ENCODE measurements at places on chromosomes 5 and 9.

GRCh38 chr9:33129251-33129885 lies 37.8 kb downstream of the B4GALT1 start:
- DNase-seq, result no peak

DNA sequence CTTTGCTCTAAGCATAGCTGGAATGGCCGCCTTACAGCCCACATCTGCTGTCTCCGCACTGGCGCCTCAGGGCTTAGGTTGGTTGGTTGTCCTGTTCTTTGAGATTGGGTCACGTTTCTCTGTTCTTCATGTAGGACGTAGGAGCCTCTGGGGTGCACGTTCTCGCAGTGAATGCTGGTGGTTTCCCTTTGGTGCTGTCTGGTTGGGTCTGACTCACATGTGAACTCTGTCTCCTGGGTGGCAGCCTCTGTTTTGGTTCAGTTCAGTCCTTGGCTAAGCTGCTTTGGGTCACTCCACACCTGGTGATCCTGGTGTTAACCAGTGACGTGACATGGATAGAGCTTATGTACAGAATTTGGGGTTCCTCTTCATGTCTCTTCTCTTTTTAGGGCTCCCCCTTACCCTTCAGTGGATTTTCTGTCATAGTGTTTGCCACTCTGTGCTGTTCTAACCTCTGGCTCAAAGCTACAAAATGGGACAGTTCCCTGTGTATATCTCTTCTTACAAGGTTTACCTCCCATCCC lies 12.6 kb upstream of the LPCAT1 start:
- no peak for DNase-seq

DNA sequence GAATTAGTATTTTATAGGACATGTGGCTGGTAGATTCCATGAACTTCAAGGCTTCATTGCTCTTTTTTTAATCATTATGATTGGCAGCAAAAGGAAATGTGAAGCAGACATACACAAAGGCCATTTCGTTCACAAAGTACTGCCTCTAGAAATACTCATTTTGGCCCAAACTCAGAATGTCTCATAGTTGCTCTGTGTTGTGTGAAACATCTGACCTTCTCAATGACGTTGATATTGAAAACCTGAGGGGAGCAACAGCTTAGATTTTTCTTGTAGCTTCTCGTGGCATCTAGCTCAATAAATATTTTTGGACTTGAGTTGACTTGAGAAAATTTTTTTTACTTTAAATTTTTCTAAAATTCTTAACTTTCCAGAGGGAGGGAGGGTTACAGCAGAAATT lies 12.4 kb downstream of the KCNV2 start:
- no peak for DNase-seq

GRCh38 chr5:140111859-140112551 lies 1.9 kb upstream of the PURA start:
- DNase-seq, result no peak

DNA sequence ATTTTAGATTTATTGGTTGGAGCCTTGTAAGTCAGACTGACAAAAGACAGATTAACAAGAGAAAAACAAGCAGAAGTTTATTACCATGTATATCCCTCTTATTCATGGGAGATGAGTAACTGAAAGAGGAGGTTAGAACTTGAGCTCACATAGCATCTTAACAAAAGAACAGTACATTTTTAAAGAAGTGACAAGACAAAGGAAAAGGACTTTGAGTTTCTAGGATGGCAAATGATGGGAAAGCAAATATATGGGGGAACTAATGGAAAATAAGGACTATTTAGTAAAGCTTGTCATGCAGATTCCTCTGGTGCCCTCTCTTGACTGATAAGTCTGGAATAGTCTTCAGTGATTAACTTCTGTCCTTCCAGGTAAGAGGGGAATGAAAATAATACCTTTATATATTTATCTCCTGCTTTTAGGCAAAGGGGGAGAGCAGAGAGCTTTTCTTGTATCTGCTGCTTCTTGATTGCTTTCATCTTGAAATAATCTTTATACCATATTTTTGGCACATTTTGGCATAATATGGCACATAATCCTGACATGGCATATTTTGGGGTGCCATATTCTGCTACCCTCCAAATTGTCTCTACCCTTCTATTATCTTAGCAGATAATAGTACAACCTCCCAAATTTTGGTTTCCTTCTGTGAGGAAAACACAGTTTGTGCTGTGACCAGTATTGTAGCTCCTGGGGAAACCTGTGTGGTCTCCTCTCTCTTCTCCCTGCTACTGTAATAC lies 206.8 kb downstream of the TMC1 start:
- no peak for DNase-seq

GRCh38 chr9:100351508-100351907 lies 1.2 kb downstream of the TEX10 start:
- no peak for DNase-seq

DNA sequence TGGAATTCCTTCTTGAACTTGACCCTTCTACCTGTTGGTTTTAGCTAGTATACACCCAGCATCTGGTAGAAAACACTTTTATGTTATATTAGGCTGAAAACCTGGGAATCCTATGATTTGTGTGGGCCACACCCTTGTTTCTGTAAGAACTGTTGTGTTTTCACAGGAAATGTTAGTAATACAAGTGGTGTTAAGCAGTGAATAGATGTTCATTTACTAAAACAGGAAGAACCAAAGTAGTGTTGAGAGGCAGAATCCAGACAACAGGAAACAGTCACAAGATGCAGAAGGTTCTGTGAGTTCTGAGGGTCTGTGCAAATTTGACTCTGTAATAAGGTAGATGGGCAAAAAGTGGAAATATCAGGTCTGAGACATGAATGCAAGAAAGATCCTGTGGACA lies 73.0 kb upstream of the RAI14 start:
- no peak for DNase-seq

DNA sequence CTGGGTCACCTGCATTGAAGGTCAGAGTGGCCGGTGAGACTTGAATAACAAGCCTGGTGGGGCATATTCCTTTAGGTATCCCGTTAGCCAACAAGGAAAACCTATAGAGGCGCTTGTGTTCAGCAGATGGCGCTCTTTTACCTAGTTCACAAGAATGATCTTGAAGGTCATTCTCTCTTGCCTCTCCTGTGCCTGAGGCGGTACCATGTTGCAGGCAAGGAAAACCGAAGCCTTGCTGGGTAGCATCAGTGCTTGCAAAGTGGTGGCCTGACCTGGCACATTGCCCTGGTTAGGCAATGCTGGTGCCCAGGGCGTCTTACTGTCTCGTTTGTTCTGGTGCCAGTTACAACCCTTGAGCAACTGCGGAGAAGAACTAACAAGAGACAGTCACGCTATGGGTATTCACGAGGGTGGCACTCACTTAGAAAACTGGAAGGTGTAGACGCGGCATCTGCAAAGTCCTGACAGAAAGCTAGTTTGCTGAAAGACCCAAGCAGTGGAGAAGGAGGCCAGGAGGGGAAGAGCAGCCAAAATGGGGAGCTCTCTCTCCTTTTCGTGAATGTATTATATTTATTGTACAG lies 56.7 kb downstream of the AOPEP start:
- no peak for DNase-seq

- no peak for DNase-seq
Observed at GRCh38 chr5:107025712-107026497, 644.8 kb downstream of the EFNA5 start.

DNA sequence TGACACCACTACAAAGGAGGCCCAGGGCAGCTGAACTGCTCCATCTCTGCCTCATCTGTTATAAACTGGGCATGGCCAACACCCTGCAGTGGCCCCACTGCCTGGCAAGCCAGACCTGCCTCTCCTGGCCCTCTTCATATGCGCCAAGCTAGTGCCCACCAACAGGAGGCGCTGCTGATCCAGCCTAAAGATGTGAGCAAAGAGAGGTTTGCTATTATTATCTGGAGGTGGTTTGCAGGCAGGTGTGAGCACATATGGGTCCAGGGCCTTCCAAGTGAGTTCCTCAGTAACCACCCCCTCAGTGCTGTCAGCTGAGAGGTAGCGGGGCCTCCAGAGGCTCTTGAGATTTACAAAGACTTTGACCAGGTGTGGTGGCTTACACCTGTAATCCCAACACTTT lies 232.2 kb downstream of the SYK start:
- DNase-seq, result peak; percentile 54

DNA sequence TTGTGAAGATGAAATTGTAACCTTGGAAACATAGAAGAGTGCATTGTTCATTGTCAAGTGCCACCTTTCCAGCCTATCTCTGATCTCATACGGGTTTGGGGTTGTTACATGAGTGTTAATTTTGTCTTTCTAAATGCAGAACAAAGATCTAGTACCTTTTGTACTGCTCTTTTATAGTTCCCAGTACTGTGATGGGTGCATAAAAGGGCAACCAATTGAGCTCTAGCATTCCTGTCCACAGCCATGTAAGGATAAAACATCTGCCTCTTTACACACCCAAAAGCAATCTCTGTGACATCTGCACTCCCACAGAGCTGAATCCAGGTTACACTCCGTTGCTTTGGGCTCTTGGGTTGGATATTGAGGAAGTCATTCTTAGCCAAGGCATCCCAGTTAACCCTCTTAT lies 255.2 kb downstream of the SGCD start:
- DNase-seq, result no peak

DNA sequence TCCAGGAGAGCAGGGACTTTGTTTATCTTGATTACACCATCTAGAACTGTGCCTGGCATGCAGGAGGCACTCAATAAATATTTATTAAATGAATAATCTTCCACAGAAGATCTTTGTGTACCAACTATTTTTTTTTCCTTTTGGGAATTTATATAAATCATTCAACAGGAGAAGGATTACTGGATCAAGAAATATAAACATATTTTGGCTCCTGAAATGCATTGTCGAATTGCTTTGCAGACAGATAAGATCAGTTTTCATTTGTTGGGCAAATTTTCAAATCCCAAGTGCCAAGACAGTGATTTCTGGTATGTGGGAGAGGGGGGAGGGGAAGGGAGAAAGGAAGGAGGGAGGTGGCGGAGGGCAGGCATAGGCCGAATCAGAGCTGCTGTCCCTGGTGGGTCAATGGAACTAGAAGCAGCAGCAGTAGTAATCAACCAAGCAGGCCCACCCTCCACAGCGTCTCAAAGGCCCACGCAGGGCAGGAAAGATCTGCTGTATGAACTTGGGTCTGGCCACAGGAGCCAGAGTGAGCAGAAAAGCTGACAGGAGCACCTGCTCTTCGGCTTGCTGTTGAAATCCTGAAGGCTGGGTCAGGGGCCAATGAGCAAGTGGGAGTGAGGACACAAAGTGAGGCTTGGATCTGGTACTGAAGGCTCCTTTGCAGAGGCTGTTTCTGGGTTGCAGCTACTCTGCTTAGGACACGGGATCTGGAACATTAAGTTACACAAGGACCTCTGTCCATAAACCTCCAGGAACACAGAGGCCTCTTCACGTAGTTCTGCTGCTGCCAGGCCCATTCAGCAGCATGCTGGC lies 15.8 kb upstream of the TRAF1 start:
- DNase-seq, result no peak

DNA sequence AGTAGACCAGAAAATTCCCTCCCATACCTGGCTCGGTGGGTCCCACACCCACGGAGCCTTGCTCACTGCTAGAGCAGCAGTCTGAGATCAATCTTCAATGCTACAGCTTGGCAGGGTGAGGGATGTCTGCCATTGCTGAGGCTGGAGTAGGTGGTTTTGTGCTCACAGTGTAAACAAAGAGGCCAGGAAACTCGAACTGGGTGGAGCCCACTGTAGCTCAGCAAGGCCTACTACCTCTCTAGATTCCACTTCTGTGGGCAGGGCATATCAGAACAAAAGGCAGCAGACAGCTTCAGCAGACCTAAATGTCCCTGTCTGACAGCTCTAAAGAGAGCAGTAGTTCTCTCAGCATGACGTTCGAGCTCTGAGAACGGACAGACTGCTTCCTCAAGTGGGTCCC lies 5.6 kb upstream of the GZMA start:
- DNase-seq, result no peak

GRCh38 chr5:69148981-69149675 lies 17.8 kb upstream of the CCNB1 start:
- DNase-seq, result no peak

GRCh38 chr9:126393876-126394275 lies 67.2 kb downstream of the MVB12B start:
- no peak for DNase-seq

GRCh38 chr9:32251539-32251938 lies 132.9 kb upstream of the ACO1 start:
- no peak for DNase-seq

- DNase-seq, result no peak
Observed at GRCh38 chr5:136108180-136108611, 24.4 kb upstream of the SMAD5 start.

GRCh38 chr5:73031839-73032238 lies 76.0 kb downstream of the FCHO2 start:
- no peak for DNase-seq

DNA sequence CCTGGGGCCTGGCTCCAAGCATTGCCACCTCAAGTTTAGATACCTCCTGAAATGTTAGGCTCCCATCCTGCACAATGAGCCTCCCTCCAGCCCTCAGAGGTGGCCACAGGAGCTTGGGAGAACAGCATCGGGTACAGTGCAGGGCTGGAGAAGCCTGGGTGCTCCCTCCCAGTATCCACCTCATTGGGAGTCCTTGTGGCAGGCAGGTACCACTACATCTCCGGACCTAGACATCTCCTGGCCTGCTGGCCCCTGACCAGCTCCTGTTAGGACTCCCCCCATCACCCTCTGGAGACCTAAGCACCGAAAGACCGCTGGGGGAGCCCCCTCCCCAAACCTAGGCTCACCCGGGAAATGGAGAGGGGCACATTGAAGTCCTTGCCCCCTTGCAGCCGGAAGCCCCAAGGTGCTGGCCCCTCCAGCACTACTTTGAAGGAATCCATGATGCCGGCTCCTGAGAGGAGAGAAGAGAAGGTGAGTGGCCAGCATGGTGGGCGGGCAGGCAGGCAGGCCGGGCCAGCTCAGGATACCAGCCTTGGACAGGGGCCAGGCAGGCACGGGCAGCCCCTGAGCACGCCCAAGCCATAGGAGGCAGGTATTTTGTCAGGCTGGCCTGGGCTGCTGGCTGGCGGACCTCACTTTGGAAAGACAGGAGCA lies 1.2 kb downstream of the PDLIM7 start:
- no peak for DNase-seq

DNA sequence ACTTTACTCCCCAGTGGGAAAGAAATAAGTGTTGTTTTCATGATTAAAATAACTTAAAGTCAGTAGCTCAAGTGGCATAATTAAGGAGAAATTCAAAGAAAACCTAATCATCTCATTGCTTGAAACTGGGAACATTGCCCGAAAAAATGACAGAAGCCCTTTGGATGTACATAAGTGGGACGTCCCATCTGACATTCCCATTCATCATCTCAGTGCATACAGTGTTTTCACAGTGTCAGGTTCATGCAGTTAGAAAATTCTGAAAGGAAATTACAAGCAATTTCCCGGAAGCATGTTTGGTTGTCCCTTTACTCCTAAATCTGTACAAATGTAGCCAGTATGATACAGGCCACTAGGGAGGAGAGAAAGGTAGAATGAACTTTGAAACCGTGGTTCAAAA lies 95.6 kb downstream of the ADAMTS16 start:
- no peak for DNase-seq

- no peak for DNase-seq
Observed at GRCh38 chr5:72468024-72468423, 39.2 kb downstream of the ZNF366 start.

- DNase-seq, result no peak
Observed at GRCh38 chr9:25703701-25704357, 25.6 kb upstream of the TUSC1 start.

GRCh38 chr5:163635631-163636030 lies 130.2 kb downstream of the MAT2B start:
- DNase-seq, result no peak
